Stimulated activated CD4-positive, alpha-beta T cell treated with anti-CD3 and anti-CD28 coated beads, Interleukin-15, amount 100 ng/mL, for 24 hours (primary cell): ENCODE measurements at places on chromosomes 4 and X.
A peak's percentile ranks its signal among the peaks of the same experiment; 100 is the strongest.

DNA sequence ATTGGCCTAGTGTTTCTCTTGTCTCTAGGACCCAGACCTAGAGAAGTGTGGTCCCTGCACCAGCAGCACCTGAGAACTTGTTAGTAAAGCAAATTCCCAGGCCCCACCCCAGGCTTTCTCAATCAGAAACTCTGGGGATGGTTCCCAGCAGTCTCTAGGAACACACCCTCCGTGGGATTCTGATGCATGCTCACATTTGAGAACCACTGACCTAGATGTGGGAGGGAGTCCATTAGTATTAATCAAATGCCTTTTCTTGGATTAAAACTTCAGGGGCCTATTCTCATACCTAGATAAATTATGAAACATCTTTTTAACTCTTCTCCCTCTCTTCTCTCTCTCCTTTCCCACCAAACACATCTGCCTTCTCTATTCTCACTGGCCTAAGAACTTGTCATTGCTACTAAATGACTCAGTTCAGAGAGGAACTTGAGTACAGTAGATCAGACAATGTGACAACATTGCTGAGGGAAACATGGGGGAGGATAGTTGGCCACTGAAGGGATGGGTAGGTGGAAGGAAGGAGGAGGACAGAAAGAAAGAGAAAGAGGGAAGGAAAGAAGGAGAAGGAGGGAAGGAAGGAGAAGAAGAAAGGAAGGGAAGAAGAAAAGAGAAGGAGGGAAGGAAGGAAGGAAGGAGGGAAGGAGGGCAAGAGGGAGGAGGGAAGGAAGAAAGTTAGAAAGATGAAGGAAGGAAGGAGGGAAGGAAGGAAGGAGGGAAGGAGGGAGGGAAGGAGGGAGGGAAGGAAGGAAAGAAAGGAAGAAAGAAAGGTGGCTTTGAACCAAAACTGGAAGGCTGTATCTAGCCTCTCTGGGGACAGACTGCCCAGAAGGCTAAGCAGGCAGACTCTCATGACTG, 132.7 kb upstream of the MAP3K15 start:
- DNase-seq = no peak

GRCh38 chr4:100819505-100819904, 301.7 kb upstream of the EMCN start:
- no peak for DNase-seq

- DNase-seq = no peak
Measured at GRCh38 chr4:53614591-53614990, 23.3 kb upstream of the LNX1 start.

DNA sequence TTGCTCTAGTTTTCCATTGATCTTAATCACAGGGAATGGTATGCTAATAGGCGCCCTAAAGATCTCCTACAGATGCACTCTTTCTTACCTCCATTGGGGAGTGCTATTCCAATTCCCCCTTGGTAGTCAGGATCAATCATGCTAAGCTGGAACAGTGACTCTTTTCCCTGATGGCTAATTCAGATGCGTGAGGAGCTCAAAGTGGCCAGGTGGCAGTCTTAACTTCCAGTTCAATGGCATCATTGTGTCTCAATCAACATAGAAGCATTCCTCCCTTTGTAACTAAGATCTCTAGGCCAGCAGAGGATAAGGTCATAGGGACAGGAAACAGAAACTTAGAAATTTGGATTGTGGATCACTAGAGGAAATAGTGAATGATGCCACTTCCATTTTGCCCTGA, 216.8 kb downstream of the GRID2 start:
- no peak for DNase-seq

- DNase-seq = no peak
Measured at GRCh38 chrX:142036116-142036515, 132.4 kb downstream of the MAGEC1 start.

DNA sequence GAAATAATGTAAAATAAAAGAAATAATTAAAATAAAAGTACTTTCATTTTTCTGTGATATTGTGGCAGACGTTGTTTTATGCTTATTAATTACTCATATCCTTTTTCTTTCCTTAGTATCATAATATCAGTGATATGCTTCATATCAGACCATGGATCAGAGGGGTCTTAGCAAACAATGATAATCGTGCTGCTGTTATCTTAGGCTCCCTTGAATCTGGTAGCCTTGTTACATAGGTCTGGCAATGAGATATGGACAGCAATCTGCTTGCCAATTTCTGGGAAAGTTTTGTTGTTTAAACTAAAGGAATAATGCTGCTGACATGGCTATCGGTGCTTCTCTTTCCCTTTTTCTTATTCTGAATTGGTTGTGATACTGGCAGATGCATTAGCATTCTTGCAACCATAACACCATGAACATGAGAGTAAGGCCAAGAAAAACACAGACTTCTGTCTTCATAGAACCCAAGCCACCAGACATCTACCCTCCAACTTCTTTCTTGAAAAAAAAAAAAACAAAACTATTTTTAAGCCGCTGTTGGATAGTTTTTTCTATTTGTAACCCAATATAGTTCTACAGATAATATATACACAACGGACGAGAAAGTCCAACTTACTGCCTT, 16.4 kb downstream of the EPHA5 start:
- DNase-seq = no peak

DNA sequence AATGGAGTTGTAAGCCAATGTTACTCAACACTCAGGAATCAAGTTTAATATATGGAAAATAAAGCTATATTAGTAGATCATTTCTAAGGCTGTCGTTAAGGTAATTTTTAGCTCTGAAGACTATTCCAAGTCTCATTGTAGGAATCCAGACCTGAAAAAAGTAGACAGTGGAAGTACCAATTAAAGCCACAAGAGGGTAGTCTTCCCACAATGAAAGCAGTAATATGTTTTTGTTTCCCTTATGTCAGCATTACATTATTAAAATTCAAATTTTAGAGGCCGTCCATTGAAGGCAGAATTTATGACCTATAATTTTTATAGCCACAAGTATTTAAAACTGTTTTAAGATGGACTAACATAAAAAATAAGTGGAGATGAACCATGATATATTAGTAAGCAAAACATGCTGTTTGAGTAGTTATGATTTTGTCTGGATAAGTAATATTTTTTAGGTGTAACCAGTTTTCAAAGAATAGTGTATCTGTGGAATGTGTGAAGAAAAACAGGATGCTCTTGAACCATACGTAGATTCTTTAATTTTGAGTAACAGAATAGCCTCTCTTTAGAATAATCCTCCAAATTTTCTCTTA, 372.6 kb upstream of the TECRL start:
- DNase-seq = no peak

- no peak for DNase-seq
Measured at GRCh38 chr4:32000846-32001488, 1280.8 kb downstream of the PCDH7 start.

GRCh38 chr4:2515830-2516550, 20.5 kb upstream of the FAM193A start:
- no peak for DNase-seq

DNA sequence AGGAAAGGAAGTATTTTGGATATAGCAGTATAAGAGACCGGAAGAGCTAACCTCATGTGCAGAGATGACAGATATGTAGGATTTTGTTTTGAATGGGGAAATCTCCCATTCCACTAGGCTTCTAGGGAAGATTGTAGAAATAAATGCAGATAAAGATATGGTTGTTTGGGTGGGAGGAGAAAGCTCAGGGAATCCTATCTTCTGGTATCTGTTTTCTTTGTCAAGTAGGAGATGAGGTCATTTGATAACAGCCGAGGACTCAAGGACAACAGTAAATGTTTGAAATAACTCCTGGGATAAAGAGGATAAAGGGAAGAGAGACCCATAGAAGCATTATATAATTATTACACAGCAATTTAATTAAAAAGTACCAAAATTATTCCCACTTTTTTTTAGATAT, 24.7 kb upstream of the ZMAT1 start:
- no peak for DNase-seq

GRCh38 chr4:52234561-52235440, 183.7 kb downstream of the SPATA18 start:
- no peak for DNase-seq

DNA sequence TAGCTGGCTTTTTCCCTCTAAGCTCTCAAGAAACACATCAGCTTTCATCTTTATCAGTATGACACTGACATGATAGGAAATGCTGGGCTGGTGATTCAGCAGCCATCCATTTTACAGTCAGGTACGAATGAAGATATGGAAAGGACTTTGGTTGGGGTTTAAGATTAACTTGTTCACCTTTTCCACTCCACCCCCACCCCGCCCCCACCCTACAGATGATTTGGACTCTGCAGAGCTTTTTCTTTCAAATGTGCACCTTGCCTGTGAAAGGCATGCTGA, 132.6 kb downstream of the AKAP4 start:
- DNase-seq = peak; percentile 11

GRCh38 chr4:14552119-14552518, 450.2 kb upstream of the CPEB2 start:
- DNase-seq = no peak

DNA sequence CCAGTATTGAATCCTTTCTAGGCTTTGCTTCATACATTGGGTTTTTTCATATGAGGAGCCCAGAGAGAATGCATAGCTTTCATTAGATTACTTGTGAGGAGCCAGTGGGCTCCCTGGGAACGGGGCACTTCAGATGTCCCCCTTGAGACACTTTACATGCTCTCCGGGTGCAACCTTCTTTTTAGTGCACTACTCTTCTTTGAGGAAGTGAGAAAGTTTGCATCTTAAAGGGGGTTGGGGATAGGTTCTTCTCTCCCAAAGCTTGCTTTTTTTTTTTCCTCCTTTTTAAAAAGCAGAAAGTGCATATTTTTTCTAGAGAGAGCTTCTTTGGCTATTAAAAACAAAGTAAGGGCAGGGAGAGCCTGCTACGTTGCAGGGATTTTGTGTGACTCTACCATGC, 4.3 kb downstream of the HADH start:
- DNase-seq = no peak

DNA sequence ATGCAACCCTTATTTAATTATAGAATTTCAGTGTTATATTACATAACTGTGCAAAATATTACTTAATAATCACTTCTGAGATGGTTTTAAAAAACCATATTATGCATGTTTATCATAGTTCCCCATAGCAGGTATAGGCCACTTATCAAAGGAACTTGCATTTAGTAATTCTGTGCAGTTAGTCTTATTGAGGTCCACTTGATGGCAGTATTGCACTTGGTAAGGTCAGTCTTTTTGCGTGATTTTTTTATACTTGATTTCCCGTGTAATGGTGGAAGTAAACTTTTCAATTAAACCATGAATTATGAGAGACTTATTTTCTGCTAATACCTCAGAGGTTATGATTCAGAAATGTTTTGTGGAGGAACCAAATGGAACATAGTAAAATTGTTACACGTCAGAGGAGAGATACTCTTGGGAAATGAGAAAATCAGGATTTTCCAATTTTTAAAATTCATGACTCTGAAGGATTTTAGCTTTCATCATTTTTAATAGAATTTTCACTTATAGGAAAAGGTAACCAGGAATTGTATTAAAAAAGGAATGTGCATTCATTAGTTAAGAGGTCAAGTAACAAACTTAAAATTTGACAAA, 230.0 kb downstream of the CCSER1 start:
- no peak for DNase-seq

- DNase-seq = no peak
Measured at GRCh38 chr4:137039370-137039769, 492.9 kb downstream of the PCDH18 start.

DNA sequence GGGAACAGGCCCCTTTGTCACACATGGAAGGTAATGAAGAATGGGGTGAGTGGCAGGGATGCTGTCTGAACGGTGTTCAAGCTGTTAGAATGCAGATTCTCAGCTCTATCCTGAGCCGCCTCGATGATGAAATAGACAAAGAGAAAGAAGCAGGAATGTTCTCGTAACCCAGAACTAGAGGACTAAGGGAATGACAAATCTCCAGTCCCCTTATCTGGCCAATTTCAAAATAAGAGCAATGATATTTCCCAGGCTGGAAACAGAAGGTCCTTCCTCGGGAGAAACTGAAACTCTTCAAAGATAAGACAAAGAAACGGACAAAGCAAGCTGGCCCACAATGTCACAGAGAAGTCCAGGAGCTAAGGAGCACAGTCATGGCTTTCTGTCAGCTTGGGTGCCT, 29.5 kb upstream of the MTNR1A start:
- no peak for DNase-seq

GRCh38 chr4:137530176-137530575, 2.1 kb downstream of the PCDH18 start:
- DNase-seq = no peak

- no peak for DNase-seq
Measured at GRCh38 chr4:147776716-147777115, 44.8 kb downstream of the ARHGAP10 start.

GRCh38 chr4:158993891-158994290, 109.0 kb upstream of the RAPGEF2 start:
- DNase-seq = no peak

DNA sequence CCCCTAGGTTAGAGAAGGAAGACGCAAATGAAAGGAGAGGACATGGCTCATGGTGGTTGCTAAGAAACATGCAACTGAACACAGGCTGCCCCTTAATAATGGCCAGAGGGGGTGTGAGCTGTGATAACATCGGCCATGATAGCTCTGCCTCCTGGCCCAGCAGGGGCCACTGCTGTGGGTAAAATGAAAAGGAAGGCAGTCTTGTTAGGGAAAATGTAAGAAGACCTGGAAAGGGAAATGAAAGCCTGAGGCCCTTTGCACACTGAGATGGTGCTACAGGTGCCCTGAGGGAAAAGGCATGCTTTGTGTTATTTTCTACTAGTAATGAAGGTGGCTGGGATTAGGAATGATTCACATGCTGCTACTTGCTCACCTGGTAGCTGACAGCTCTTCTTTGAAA, 123.6 kb upstream of the MID1 start:
- DNase-seq = no peak

GRCh38 chrX:119753001-119753400, 5.4 kb upstream of the SOWAHD start:
- DNase-seq = no peak

DNA sequence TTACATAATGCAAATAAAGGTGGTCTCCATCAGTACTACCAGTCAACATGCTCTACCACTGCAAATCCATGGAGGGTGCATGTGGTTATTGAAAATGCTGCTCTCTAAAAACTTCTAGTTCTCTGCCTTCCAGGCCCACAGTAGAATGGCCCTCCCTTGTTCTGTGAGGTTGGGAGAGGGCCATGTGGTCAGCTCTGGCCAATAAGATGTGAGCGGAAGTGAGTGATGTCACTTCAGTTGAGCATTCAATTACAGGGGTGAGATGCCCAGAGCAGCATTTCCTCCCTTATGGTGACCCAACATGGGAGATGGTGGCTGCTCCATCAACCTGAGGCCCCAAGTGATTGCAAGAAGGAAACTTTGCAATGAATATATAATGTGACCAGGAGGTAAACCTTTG, 148.8 kb downstream of the CPEB2 start:
- no peak for DNase-seq

DNA sequence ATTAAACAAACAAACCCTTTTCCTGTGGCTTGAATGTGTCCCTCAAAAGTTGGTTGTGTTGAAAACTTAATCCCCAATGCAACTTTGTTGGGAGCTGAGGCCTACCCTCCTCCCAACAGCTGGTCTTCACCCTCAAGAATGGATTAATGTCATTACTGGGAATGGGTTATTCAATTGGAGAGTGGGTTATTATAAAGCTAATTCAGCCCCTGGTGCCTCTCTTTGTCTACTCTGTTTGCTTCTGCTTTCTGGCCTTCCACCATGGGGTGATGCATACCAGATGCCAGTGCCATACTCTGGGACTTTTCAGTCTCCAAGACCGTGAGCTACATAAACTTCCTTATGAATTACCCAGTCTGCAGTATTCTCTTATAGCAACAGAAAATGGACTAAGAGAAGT, 706.5 kb downstream of the CCSER1 start:
- DNase-seq = no peak
